ENCODE measurements at places on chromosomes 2 and 18.

GRCh38 chr2:129936334-129936934 lies 43.0 kb upstream of the RAB6C start:
- DNase-seq = no peak

GRCh38 chr18:8792688-8793316 lies 87.4 kb downstream of the MTCL1 start:
- DNase-seq = no peak

- DNase-seq = peak; percentile 78
Observed at GRCh38 chr2:206084439-206084869, 1.5 kb downstream of the INO80D start.

DNA sequence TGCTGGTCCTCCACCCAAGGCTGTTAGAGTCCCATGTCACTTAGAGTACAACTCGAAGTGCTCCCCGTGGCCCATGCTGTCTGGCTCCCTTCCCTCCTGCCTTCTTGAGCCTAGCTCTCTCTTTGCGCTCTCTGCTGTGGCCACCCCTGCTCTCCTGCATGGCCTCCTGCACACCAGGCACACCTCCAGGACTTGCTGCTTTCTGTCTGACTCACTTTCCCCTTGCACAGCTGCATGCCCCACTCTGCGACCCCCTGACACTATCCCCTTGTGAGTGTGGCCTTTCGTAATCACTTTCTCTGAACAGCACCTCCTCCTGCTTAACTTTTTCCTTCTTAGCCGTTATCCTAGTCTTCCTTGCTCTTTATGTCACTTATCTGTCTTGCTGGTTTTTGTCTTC lies 343.6 kb downstream of the TGIF1 start:
- no peak for DNase-seq

- DNase-seq = no peak
Observed at GRCh38 chr2:63993871-63994270, 25.4 kb downstream of the VPS54 start.

DNA sequence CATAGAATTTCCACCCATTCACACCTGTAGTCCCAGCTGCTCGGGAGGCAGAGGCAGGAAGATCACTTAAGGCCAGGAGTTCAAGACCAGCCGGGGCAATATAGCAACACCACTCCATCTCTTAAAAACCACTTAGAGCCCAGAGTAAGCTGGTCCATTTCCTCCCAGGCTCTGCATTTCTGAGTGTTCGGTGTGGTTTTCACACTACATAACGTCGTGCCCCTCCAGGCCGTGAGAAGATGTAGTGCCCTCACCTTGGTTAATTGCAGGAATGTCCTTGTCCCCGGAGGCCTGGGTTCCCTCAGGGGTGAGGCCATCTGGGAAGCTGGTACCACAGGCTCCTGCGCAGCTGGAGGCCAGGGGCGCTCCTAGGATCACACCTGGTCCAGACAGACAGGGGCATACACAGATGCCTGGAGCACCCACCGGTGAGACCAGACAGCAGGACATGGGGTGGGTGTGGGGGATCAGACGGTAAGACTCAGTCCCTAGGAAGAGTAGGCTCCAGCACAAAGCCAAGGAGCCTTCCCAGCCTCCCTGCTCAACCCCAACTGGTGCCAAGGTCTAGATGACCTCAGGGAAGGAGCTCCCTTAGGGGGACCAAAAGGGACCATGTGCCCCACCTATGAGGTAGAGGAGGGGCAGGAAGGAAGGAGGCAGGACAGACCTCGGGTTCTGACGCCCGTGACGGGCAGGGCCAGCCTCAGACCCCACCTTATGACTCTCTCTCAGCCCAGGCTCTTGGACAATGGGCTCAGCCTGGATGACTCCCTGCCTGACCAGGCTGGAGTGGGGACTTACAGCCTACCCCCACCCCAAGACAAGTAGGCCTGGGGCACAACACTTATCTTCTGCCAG lies 752 bp downstream of the ASTL start:
- no peak for DNase-seq

GRCh38 chr2:61585383-61585782 lies 47.2 kb upstream of the XPO1 start:
- no peak for DNase-seq

- DNase-seq = no peak
Observed at GRCh38 chr2:36271266-36271665, 84.3 kb upstream of the CRIM1 start.

DNA sequence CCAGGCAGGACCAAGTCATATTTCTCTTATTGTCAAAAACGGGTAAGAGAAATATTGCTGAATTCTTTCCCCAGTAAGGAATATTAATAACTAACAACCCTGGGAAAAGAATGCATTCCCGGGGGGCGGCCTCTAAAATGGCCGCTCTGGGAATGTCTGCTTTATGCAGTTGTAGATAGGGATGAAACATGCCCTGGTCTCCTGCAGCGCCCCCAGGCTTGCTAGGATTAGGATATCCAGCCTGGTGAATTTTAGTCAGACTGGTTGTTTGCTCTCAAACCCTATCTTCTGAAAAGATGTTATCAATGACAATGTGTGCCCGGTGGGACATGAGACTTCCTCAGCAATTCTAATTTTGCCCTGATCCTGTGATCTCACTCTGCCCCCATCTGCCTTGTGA lies 448.1 kb downstream of the PTH2R start:
- no peak for DNase-seq

DNA sequence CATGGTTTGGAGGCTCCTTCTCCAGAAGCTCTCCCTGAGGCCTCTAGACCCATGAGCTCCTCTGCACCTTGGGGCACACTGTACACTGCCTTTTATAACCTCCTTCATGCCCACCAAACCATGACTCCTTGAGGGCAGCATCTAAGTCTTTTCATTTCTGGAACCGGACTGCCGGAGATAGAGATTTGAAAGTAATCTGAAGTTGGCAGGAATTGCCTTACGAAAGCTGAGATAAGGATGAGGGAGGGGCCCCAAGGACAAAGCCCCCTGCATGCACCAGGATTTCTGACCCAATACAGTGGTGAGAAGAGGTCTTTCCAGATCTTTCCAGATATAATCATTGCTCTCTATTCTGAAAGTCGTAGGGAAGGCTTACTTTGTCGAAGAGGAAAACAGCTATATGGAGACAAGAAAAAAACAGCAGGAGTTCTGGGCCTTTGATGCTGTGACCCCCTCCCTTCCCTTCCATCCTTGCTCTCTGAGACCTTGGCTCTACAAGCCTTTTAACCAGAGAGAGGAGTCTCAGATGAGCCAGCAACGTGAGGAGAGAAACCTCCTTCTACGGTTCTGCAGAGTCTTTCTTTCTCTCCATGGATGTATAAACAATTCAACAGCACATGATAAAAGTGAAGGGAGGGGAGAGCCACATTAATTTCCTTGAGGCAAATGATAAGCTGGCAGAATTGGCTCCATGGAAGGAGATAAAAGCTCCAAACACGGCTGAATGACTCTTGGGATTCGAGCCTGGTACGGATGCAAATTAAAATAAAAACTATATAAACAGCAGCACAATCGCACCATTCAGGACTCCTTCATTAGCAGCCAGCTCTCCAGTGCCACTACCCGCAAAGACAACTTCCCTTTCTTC lies 88.0 kb upstream of the RTN4 start:
- no peak for DNase-seq

DNA sequence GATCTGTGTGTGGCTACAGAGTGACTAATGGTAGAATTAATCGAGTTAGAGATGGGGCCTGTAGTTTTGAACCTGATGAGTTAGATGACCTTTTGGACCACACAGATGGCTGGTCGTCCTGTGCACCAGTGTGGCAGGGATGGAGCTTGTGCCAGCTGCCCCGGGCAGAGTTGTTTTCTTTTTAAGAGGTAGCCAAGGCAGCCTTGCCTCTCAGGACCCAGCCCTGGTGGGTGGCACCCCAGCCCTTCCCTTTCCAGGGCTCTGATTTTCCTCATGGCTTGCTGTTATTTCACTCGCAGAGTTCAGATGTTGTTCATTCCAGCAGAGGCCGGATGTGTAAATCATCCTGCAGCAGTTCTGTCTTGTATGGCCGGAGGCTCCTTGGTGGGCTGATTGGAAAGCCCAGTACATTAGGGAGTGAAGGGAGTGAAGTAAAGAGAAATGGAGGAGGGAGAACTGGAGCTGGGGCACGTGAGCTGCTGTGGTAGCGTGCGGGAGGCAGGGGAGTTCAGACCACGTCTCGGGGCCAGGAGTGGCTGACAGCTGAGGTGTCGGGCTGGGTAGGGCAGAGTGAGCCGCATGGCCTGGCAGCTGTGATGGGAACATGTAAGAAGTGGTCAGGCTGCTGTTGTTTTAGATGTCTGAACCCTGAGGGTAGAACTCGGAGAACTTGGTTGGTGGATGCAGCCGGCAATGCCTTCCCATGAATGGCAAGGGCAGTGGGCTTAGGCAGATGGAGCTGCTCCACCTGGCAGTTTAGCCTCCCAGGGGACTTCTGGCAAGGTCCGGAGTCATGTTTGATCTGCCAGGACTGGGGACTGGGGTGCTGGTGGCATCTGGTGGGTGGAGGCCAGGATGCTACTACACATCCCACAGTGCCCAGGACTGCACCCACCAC lies 28.8 kb downstream of the ASAP2 start:
- peak; percentile 85 for DNase-seq

GRCh38 chr2:185063761-185064160 lies 465.4 kb downstream of the ZNF804A start:
- DNase-seq = no peak

- DNase-seq = no peak
Observed at GRCh38 chr2:145190031-145190703, 670.2 kb upstream of the ZEB2 start.

DNA sequence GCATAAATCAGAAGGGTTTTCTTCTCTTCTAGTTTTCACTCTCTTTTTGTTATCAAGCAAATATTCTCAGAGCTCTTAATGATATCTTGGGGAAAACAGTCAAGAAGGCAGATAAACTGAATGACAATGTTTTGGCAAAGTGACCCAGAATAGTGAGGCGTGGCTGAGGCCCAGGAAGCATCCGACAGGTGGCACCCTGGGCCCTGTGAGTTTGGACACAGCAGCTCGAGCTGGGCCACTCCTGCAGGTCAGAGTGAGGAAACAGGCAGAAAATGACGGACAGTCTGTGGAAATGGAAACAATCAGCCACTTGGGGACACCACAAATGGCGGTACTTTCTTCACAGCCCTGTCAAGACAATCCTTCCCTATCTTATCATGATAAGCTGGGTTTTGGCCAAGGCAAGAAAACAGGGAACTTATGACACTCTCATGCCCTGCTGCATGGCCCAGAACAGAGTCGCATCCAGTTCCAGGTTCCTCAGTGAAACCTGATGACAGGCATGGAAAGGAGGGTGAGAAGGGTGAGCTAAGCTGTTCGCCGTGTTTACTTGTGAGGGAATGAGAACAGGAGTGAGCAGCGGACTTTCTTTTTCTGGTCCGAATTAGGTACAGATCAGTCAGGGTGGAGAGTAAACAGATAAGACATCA lies 32.1 kb downstream of the MRPL44 start:
- no peak for DNase-seq

- DNase-seq = no peak
Observed at GRCh38 chr2:52632543-52632942, 1135.1 kb upstream of the CHAC2 start.

- no peak for DNase-seq
Observed at GRCh38 chr2:235924675-235925063, 243.5 kb downstream of the GBX2 start.

DNA sequence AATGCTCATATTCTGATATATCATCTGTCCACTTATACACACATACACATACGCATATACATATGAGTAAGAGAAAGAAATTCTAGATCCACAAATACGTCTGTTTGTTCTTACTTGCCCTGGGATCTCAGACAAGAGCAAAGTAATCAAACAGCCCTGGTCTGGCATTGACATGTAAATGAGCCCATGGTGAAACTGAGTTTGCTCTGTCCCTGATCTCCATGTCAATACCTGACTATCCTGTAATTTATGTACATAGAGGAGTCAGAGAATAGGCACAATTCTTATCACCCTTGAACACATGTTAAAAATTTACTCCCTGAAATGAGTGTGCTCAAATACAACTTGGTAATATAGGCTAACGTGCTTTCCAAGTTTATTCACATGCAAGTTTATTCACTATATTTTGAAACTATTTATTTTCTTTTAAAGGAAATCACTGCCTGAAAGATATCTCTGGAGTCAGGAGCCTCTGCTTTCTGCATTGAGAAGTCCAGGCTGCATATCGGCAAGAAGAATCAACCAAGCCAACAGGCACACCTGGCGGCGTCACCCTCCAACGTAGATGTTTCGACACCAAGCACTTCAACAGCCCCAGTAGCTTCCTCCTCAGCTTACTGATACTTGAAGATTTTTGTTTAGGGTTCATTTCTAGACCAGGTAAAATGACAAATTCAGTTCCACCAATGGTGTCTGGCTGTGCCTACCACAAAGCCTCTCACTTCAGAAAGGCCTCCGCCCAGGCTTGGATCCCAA lies 100.6 kb downstream of the CMPK2 start:
- DNase-seq = no peak

- no peak for DNase-seq
Observed at GRCh38 chr2:221112744-221113143, 459.4 kb downstream of the EPHA4 start.

GRCh38 chr2:128536925-128537620 lies 218.4 kb upstream of the HS6ST1 start:
- peak; percentile 71 for DNase-seq

DNA sequence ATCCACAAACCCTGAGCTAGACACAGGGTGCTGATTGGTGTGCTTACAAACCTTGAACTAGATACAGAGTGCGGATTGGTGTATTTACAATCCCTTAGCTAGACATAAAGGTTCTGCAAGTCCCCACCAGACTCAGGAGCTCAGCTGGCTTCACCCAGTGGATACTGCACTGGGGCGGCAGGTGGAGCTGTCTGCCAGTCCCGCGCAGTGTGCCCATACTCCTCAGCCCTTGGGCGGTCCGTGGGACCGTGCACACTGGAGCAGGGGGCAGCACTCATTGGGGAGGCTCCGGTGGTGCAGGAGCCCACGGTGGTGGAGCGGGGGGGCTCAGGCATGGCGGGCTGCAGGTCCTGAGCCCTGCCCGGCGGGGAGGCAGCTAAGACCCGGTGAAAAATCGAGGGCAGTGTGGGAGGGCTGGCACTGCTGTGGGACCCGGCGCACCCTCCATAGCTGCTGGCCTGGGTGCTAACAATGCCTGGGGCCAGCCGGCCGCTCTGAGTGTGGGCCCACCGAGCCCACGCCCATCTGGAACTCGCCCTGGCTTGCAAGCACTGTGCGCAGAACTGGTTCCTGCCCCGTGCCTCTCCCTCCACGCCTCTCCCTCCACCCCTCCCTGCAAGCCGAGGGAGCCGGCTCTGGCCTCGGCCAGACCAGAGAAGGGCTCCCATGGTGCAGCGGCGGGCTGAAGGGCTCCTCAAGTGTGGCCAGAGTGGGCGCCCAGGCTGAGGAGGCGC lies 75.6 kb downstream of the MOB4 start:
- no peak for DNase-seq

- DNase-seq = no peak
Observed at GRCh38 chr2:138421315-138421970, 80.1 kb upstream of the SPOPL start.

GRCh38 chr18:72542984-72543356 lies 1.2 kb downstream of the CBLN2 start:
- DNase-seq = no peak

GRCh38 chr2:238120463-238121298 lies 17.8 kb upstream of the KLHL30 start:
- peak; percentile 31 for DNase-seq
